ENCODE measurements at places on chromosomes 4 and X. TPM values are rescaled to one million over a fixed set of nuclear protein-coding genes. Genes with fewer than 3 reads are reported as not detected.

Gene USP53
- 12.6 TPM for total RNA-seq

Gene EOLA1
- total RNA-seq: 28.1 TPM

Gene SYAP1
- total RNA-seq: 20.8 TPM

Gene GRIA3
- total RNA-seq: not detected

Gene CLGN
- 0.17 TPM for total RNA-seq

Gene PABPC1L2A
- total RNA-seq: not detected

Gene SPANXN3
- not detected for total RNA-seq

Gene TBX22
- total RNA-seq: not detected

Gene TAF7L
- total RNA-seq: not detected

Gene GCNA
- total RNA-seq: 6.9 TPM

Gene PABPC1L2B
- not detected for total RNA-seq

Gene SYP
- 8.7 TPM for total RNA-seq

Gene MEPE
- total RNA-seq: not detected

Gene TMEM31
- 0.46 TPM for total RNA-seq

Gene CRLF2
- 1.4 TPM for total RNA-seq
